ENCODE measurements at places on chromosomes 4 and X.
A peak's percentile ranks its signal among the peaks of the same experiment; 100 is the strongest.

DNA sequence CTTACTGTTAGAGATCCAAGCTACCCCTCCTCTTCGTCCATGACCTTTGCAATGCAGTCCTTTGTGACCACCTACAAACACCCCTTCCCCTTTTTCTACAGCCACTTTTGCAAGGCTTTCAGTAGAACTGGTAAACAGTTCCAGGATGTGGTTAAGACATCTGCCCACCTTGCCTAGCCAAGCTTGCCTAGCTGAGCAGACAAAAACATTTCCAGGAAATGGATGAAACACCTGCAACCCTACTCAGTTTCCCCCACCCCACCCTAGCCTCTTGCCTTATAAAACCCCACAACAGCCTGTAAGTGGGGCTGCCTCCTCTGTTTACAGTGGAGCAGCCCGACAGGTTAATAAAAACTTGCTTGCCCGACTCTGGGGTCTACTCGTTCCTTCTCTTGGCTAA is 133.8 kb downstream of the ZC4H2 start:
- no peak for DNase-seq

- DNase-seq: no peak
Observed at GRCh38 chr4:101020956-101021355, 326.4 kb downstream of the PPP3CA start.

GRCh38 chr4:6595897-6596537 is 21.0 kb downstream of the MAN2B2 start:
- DNase-seq: peak; percentile 87

- DNase-seq: no peak
Observed at GRCh38 chr4:38562751-38563198, 101.2 kb upstream of the KLF3 start.

DNA sequence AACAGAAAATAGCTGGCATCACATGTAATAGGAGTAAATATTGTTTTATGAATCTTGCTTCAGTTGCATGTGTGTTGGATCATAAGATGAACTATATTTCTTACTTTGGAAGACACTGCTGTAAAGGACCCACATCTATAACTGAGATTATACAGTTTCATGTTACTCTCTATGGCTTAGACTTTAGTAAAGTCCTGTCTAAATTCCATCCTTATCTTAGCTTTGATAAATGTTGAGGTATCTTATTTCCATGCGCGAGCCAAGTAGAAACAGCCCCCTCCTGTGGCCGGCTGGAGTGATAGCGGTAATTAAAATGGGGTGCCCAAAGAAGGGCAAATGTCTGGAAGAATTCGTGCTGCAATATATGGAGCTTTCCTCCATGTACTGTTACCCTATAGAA is 43.0 kb downstream of the CCDC158 start:
- DNase-seq: peak; percentile 69

DNA sequence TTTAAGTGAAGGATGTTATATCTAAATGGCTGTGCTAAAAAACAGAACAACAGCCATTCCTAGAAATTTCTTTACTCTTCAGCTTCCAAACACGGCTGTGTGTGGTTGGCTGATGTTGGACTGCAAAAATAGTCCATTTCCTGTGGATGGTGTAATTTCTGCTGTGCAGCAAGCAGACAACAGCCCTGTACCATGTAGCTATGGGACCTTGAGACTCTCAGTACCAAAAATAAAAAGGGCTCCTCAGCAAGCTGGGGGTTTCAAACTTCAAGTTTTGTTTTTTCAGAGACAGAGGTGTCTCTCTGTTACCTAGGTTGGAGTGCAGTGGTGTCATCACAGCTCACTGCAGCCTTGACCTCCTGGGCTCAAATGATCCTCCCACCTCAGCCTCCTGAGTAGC is 18.1 kb downstream of the CD40LG start:
- no peak for DNase-seq

DNA sequence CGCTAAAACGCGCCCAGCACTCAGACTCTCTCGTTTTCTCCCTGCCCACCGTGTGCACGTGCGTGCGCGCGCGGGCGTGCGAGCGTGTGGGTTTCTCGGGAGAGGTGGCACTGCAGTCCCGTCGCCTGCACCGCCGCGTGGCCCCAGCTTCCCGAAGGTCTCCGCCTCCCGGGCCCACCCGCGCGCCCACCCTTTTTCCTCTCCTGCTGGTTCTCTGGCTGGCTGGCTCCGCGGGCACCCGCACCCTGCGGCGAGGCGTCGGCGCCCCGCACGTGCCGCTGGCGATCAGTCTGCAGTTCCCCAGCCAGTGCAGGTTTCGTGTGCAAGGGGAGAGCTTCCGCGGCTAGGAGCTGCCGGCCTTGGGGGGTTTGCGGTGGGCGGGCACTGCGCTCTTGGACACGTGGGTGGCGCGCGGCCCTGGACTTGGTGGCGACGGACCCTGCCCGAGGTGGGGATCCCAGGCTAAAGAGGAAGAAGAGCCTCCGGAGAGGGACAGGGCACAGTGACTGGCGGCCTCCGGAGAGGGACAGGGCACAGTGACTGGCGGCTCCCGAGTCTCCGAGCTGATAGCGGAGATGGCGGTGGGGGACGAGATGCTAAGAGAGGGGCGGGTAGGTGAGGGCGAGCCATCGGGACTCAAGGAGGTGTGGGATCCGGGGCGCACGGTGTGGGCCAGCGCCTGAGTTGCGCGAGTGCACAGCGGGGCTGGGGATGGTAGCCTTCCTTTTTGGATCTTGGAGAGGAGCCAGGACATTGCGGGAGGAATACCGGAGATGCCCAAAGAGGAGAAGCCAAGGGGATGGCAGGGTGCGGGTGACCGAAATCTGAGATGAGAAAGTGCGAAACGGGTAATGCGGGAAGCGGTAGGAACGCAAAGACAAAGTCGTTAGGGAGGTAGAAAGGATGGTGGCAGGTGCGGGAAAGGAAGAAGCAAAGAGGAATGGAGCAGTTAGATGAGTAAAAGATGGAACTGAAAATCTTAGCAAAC is at the start of gene FAM184B:
Gene FAM184B (minus strand): TSS at position 322 of the 988 bp plus-strand sequence. CDS start 322 bp downstream, outside the sequence.
- DNase-seq: no peak

DNA sequence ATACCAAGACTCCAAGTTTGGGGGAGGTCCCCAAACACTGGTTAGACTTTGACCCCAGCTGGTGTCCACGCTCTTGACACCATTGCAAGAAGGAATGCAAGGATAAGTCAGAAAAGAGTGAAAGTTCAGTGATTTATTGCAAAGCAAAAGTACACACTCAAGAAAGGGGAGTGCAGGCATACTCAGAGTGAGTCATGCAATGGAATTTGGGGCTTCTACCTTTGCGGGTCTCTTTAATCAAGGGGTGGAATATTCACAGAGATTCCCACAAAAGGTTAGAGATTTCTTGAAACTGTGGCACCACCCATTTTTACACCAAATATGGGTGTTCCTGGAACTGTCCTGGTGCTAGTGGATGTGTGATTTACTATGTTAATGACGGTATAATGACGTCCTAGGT is 5.2 kb upstream of the SMIM10L2A start:
- no peak for DNase-seq

GRCh38 chr4:99783940-99784339 is 32.7 kb upstream of the DAPP1 start:
- no peak for DNase-seq
